Activated T-helper 17 cell treated with anti-CD3 and anti-CD28 coated beads, Interleukin-2, amount 50 U/mL, for 72 hours (primary cell): ENCODE measurements at places on chromosomes 3 and 15.

DNA sequence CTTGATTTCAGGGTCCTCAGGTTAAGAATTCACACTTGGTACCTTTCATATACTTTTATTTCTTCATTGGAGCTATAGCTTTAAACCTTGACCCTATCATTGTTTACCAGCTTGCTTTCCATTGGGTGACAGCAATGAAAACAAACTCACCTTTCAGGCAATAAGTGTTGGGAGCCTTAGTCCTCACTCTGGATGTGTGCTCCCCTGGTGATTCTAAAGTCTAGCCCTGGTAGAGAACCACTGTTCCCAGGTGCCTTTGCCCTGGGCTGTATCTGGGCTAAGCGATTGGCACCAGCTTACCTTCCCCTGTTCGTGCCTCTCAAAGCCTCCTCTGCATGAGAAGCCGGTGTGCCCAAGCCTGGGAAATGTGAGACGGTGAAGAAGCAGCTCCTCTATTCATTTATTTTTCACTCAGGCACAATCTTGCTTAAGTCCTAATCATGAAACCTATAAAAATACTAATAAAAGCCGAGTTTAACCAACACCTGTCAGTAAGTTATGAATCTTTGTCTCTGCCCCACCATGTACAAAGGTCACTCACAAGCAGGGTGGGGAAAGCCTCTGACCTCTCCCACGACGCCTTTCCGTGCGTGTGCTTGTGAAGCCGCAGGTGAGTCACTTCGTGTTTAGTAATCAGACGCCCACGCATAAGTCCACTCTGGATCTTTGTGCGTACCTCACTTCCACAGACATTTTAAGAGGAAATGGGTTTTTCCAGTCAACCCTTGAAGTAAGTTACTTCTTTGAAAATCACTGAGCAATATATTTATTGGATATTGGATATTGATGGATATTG lies 12.8 kb upstream of the ARRDC4 start:
- ATAC-seq, result no peak

DNA sequence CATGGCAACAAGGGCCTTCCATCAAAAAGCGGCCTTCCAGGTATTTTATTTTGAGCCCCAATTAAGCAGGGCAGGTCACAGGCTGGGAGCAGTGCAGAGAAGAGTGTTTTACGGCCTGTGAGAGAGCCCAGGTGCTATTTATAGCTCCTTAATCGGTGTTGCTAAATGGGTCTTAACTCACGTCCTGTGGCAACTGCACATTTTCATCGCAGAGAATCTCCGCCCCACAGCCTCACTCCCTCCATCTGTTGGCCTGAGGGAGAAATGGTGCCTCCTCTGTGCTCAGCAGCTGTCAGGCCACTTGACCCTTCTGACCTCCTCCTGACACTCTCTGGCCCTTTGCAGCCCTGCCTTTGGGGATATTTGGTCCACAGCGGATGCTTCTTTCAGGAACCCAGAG lies 58.6 kb downstream of the SPSB4 start:
- ATAC-seq, result no peak

DNA sequence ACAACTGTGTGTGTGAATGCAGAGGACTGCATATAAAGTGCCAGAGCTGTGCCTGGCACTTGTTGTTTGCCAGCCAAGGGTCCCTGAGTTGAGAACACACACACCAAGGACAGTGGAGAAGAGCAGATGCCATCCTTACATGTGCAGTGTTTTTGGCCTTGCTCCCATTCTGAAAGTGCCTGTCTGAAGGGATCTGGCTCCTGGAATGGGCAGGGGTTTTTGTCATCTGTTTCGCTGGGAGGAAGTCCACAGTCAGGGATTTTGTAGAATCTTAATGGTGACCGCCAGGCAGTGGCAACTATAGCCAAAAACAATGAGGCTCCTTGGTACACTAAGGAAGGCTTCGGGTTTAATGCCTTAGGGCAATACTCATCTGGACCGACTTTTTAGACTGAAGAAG lies 63.7 kb downstream of the DUT start:
- no peak for ATAC-seq

GRCh38 chr15:59524331-59524731 lies 86.3 kb downstream of the FAM81A start:
- ATAC-seq, result no peak

- ATAC-seq, result peak; percentile 26
These were observed 461.8 kb downstream of the RAP2B start for GRCh38 chr3:153623834-153624233.

DNA sequence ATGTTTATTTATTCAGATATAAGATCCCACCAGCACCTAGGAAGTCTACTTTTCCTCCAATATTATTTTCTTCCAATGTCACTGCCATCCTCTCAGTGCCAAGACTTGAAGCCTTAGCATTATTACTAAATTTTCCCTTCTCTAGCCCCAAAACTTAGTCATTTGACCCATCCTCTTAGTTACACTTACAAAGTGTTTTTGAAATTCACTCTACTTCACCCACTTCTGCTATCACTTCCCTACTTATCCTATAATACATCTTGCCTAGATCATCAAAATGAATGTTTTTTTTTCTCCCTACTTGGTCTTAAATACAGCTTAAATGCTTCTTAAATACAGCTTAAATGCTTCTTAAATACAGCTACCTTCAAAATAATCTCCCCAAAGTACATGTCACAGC lies 376.6 kb downstream of the RSL24D1 start:
- no peak for ATAC-seq

DNA sequence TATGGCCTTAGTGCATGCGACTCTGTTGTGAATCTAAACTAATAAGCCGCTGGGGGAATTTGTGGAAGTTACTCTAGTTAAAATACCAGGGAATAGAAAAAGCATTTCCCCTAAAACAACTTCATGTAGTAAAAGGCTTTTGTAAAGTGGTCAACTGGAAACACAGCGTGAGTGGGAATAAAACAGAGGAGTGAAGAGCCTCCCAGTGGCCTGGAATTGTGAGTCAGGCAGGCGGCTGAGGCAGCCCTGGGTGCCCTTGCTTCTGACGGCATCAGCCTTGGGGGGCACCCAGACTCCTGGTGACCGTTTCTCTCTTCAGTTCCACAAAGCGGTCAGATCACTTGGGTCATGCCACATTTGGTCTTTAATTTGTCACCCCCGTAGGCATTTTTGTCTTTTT lies 108.4 kb downstream of the GHSR start:
- ATAC-seq, result no peak

DNA sequence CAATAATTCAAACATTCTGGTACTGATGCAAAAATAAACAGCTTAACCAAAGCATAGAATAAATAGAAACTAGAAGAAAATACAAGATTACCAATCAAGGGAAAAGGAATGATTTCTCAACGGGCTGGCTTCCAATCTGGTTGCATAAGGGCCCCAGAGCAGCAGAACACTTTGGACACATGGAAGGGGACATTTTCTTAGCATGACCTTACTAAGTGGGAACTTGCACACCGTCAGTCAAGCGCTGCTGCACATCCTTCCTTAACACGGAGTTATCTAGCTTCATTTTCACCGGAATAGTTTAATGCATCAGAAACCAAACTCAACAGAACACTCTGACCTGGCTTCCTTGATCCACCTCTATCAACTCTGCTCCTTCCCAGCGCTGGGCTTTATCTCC lies 388.5 kb downstream of the VPS13C start:
- ATAC-seq, result no peak

- ATAC-seq, result no peak
These were observed 34.6 kb upstream of the ROPN1 start for GRCh38 chr3:124026516-124026915.
